Activated CD8-positive, alpha-beta T cell treated with anti-CD3 and anti-CD28 coated beads, Interleukin-2, amount 10 ng/mL, durations not matched to agents 7 days and 5 days (primary cell): ENCODE measurements at places on chromosomes 6 and 20.
A peak's percentile ranks its signal among the peaks of the same experiment; 100 is the strongest.

DNA sequence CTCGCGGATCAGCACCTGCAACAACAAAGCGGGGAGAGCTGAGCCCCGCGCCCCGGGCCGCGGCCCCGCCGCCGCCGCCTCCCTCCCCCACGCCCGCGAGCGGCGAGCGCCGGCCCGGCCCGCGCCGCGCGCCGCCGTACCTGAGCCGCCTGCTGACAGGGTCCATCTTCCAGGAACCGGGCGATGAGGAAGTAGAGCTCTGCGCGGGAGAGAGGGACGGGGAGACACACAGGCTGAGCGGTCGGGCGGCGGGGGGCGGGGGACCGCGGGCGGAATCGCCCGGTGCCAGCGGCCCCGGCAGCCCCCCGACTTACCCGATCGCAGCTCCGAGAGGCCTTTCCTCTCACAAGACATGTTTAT, 359 bp downstream of the PHIP start:
- peak; percentile 63 for DNase-seq
- H3K4me3 ChIP-seq = peak overlapping the region; percentile 93
- peaks cover 21% of the 10 kb centered on the region for H3K36me3 ChIP-seq

DNA sequence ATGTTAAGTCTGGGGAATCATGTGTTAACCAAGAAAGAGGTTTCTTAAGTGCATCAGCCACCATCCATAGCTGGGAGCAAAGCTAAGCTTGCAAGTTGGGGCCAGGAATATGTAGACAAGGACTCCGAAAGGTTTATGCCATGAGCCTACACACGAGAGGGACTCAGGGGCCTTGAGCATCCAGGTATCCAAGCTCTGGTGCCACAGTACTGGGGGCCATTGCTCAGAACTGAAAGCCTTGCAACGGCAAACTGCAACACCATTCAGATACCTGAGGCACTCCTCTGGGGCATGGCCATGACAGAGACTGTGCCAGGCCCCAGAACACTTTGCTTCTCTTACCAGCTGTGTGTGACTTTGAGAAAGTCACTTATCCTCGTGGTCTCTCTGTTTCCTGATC, 27.6 kb downstream of the PRND start:
- DNase-seq = no peak
- H3K27me3 ChIP-seq = peaks cover 35% of the 10 kb centered on the region
- H3K27ac ChIP-seq = no peak overlapping the region
- H3K4me1 ChIP-seq = no peaks in the 10 kb centered on the region
- no peak overlapping the region for H3K4me3 ChIP-seq

GRCh38 chr20:34561661-34562060, 3.1 kb downstream of the MAP1LC3A start:
- H3K36me3 ChIP-seq = peaks cover 3% of the 10 kb centered on the region
- peaks cover 16% of the 10 kb centered on the region for H3K4me1 ChIP-seq
- no peak overlapping the region for H3K4me3 ChIP-seq
- no peak overlapping the region for H3K27ac ChIP-seq

- DNase-seq = peak; percentile 25
- H3K27ac ChIP-seq = peak overlapping the region; percentile 76
- H3K27me3 ChIP-seq = no peaks in the 10 kb centered on the region
- H3K4me3 ChIP-seq = no peak overlapping the region
These were observed 271.2 kb downstream of the PRL start for GRCh38 chr6:22025468-22026163.

- no peak overlapping the region for H3K4me3 ChIP-seq
- DNase-seq = no peak
- no peak overlapping the region for H3K27ac ChIP-seq
These were observed 68.3 kb downstream of the RIN2 start for GRCh38 chr20:19826179-19826914.

- no peak for DNase-seq
- peaks cover 7% of the 10 kb centered on the region for H3K36me3 ChIP-seq
- H3K4me3 ChIP-seq = no peak overlapping the region
- peak overlapping the region; percentile 60 for H3K27ac ChIP-seq
These were observed 22.5 kb downstream of the SPATA2 start for GRCh38 chr20:49892817-49893216.

DNA sequence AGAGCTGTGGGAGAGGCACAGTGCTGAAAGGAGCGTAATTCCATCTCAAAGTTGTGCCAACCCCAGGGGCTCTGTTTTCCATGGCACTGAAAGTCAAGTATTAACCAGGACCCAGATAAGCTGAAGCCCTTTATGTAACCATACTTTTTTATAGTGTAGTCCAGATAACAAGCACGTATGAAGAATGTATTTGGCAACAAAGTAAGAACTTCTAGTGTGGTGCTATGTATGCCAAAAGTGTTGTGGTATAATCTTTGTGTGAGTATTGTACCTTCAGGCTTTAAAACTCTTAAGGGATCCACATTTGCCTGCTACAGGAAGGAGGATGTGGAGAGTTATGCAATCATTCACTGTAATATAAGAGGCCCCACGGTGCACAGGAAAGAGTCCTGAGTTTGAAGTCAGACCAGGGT, 129.4 kb downstream of the IBTK start:
- H3K4me1 ChIP-seq = no peaks in the 10 kb centered on the region
- H3K36me3 ChIP-seq = no peaks in the 10 kb centered on the region
- DNase-seq = no peak
- no peak overlapping the region for H3K27ac ChIP-seq

DNA sequence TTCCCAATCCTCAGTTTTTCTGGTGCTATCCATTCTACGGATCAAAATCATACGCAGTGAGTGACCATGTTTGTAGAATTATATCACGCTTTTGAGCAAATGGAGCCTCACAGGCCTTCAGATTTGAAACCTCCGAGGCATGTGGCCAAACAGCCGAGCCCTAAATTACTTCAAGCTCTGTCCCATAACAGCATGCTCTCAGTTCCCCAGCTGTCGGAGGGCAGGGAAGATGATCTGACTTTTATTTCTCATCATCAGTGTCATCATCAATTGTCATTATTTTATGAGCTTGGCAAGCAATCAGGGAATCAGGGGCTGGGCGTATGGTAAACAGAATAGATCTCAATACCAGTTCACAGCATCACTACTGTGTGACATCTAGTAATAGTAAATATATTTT, 73.2 kb downstream of the PSMG4 start:
- no peak overlapping the region for H3K27ac ChIP-seq
- peaks cover 7% of the 10 kb centered on the region for H3K27me3 ChIP-seq
- H3K4me1 ChIP-seq = no peaks in the 10 kb centered on the region
- no peaks in the 10 kb centered on the region for H3K36me3 ChIP-seq

DNA sequence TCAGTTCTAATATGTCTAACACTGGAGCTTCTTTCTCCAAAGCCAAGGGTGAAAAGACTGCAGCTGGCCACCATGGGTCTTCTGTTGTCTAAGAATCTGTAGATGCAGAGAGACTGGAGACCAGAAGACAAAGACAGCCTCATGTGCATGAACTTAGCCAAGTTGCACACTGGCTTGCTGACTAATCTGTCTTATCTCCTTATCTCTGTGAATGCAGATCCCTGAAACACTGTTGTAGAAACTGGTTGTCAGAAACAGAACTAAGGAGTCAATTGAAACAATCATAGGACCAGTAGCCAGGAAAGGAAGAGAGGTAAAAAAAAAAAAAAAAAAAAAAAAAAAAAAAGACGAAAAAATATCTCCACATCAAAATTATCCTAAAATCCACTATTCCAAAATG, 109.7 kb downstream of the BFSP1 start:
- H3K36me3 ChIP-seq = no peaks in the 10 kb centered on the region
- DNase-seq = no peak
- no peak overlapping the region for H3K4me3 ChIP-seq
- no peaks in the 10 kb centered on the region for H3K4me1 ChIP-seq
- H3K27me3 ChIP-seq = peaks cover 2% of the 10 kb centered on the region
- no peak overlapping the region for H3K27ac ChIP-seq

DNA sequence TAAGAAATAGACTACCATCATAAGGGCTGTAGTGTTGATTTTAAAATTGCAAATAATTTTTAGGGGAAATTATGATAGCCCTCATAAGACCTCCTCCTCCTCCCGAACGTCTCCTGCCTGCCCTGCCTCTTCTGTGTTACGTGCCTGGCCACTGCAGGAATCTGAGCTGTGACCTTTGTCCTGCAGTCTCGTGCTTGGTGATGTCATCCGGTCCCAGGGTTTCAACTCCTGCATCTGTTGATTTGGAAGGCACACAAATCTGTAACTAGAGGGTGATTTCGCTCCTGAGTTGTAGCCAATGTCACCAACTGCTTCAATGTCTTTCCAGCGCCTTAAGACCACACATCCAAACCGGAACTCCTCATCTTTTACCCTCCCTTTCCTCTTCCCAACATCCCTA, 163.2 kb downstream of the AIG1 start:
- H3K4me1 ChIP-seq = no peaks in the 10 kb centered on the region
- no peaks in the 10 kb centered on the region for H3K27me3 ChIP-seq
- no peak overlapping the region for H3K4me3 ChIP-seq
- H3K27ac ChIP-seq = no peak overlapping the region

- H3K36me3 ChIP-seq = peaks cover 23% of the 10 kb centered on the region
- H3K27ac ChIP-seq = peak overlapping the region; percentile 92
- DNase-seq = peak; percentile 88
- H3K4me3 ChIP-seq = peak overlapping the region; percentile 71
These were observed 230.8 kb downstream of the BCAS1 start for GRCh38 chr20:53839423-53840176.

- no peak overlapping the region for H3K27ac ChIP-seq
- H3K27me3 ChIP-seq = no peaks in the 10 kb centered on the region
- no peak overlapping the region for H3K4me3 ChIP-seq
- no peak for DNase-seq
- H3K36me3 ChIP-seq = peaks cover 16% of the 10 kb centered on the region
These were observed 42.1 kb downstream of the MAP3K4 start for GRCh38 chr6:161033667-161034066.

- H3K4me3 ChIP-seq = no peak overlapping the region
- no peak for DNase-seq
- H3K36me3 ChIP-seq = no peaks in the 10 kb centered on the region
- H3K4me1 ChIP-seq = no peaks in the 10 kb centered on the region
- peaks cover 7% of the 10 kb centered on the region for H3K27me3 ChIP-seq
These were observed 114.2 kb upstream of the PHACTR1 start for GRCh38 chr6:12602342-12602741.

GRCh38 chr6:105545947-105546731, 143.3 kb upstream of the PREP start:
- no peaks in the 10 kb centered on the region for H3K36me3 ChIP-seq
- H3K27ac ChIP-seq = no peak overlapping the region
- H3K4me3 ChIP-seq = no peak overlapping the region
- DNase-seq = no peak
- peaks cover 14% of the 10 kb centered on the region for H3K27me3 ChIP-seq

DNA sequence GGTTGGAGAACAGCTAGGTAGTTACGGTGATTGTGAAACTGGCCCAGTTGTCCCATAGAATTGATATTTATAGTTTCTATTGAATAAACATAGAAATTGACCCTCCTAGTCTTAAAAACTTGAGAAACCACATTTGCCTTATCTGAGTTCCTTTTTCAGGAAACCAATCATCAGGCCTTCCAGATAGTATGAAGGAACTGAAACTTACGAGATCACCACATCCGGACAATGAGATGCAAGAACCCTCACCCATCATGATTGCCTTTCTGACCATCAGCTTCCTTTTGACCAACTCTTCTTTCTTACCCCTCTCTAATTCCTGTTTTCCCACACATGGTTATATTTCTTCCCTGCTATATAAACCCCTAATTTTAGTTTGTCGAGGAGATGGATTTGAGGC, 21.8 kb downstream of the SLC35F1 start:
- no peak for DNase-seq
- no peak overlapping the region for H3K27ac ChIP-seq
- H3K4me1 ChIP-seq = no peaks in the 10 kb centered on the region
- no peaks in the 10 kb centered on the region for H3K27me3 ChIP-seq
- H3K36me3 ChIP-seq = no peaks in the 10 kb centered on the region

- no peak overlapping the region for H3K27ac ChIP-seq
- H3K4me3 ChIP-seq = no peak overlapping the region
These were observed 29.8 kb downstream of the UST start for GRCh38 chr6:148776321-148777308.

DNA sequence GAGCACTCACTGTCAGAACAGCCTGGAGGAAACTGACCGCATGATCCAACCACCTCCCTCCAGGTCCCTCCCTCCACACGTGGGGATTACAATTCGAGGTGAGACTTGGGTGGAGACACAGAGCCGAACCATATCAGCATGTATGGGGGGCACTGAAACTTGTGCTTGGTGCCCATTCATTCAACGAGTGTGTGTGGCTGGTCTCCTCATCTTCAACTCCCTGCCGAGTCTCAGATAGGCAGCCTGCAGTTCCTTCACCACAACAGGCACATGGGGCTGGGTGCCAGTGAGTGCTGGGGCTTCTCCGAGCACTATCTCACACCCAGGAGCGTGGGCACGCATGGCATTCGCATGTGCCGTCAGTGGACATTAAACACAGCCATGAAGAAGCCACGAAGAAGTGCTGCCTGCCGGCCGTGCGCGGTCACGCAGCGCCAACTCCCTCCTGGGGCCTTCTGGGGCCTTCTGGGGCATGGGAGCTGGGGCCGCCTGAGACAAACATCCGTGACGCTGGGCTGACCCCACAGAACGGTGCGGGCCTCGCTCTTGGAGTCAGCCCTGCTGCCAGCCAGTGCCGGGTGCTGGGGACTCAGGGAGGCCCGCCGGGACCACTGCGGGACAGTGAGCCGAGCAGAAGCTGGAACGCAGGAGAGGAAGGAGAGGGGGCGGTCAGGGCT, 714 bp upstream of the RTEL1 start:
- peak overlapping the region; percentile 94 for H3K27ac ChIP-seq
- peak overlapping the region; percentile 97 for H3K4me3 ChIP-seq
- H3K4me1 ChIP-seq = peaks cover 41% of the 10 kb centered on the region
- DNase-seq = no peak

DNA sequence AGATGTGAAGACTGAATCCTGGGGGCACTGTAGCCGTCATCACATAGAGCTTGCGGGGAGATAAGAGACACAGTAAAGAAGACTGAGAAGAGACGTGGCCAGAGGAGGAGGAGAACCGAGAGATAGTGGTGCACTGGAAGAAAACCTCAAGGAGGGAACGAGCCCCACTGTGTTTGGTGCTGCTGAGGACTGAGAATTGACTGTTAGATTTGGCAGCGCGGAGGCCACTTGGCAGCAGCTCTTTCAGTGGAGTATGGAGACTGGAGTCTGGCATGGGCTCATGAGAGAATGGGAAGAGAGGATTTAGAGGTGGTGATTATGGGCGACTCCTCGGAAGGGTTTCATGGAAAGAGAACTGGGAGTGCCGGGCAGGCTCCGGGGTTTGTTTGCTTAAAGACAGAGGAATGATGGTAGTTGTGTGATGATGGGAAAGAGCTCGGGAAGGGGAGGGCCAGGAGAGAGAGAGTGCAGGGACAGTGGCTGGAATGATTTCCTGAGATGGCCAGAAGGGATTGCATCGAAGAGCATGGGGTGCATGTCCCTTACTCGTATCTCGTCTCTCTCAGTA, 18.0 kb downstream of the CDYL start:
- no peak overlapping the region for H3K27ac ChIP-seq
- no peaks in the 10 kb centered on the region for H3K27me3 ChIP-seq
- H3K36me3 ChIP-seq = peaks cover 4% of the 10 kb centered on the region
- no peak for DNase-seq
- no peak overlapping the region for H3K4me3 ChIP-seq

DNA sequence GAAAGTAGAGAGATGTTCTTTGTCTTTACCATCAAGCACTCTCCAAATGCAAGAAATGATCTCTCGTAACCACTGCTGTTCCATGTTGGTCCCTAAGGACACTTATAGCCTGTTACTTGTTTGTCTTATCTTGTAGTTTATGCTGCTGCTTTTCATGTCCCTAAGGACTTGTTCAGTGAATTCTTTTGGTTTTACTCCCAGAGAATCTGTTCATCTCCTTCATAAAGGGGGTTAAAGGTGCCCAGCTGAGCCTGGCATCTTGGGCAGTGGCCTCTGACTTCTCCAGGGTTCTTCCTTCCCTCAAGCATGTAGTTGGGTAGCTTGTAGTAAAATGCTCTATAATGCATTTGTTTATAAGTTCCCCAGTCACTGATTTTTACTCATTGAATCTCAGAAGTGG, 864 bp upstream of the PKIG start:
- DNase-seq = no peak
- H3K4me1 ChIP-seq = peaks cover 23% of the 10 kb centered on the region
- H3K36me3 ChIP-seq = no peaks in the 10 kb centered on the region
- H3K27ac ChIP-seq = no peak overlapping the region
- H3K27me3 ChIP-seq = no peaks in the 10 kb centered on the region
